Cortex of kidney (tissue), 1 donor: ENCODE measurements at places on chromosomes 13 and 19.

DNA sequence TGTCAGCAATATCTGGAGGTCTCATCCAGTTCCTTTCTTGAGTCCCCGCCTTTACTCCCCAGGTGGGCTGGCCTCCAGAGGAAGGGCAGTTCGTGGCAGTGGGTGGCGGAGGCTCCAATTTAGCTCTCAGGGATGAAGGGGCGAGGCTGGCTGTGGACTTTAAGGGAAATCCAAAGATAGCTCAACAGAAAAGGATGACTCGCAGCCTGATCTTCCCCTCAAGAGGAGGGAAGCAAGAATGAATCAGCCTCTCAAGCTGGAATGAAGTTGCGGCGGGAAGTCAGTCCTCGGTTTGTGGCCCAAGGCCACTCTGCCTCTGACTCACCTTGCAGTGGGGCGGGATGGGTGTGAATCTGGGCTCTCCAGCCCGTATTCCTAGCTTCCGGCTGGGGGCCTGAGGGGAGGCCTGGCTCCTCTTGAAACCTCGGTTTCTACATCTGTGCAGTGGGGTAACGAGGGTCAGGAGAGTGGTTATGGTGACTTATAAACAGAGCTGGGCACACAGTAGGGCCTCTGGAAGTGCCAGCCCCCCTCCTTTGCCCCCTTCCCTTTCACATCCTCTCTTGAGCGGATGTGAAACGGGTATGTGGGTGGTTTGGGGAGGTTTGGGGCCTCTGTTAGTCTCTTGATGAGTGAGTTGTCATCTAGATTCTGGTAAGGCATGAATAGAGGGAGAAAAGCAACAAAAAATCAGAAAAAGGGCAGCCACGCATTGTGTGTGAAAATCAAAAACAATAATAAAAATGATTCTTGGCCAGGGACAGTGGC, 10.5 kb upstream of the SMG9 start:
- no peak for DNase-seq

- DNase-seq, result no peak
Observed at GRCh38 chr19:4844348-4845179, 13.1 kb upstream of the TICAM1 start.

DNA sequence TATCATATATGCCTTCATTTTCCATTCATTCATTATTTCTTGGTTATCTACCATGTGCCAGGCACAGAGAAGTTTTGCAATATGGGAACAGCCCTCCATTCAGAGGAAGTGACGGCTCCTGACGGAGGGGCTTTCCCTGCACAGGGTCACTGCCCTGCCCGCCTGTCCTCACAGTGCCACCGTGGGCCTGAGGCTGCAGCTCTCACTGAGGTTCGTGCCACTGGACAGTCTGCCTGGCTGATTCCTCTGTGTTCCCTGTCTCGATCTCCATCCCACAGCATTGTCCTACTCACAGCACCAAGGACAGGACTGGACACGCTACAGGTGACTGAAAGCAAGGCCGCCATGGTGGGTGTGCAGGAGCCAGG, 92.7 kb downstream of the TSHZ3 start:
- DNase-seq, result no peak

GRCh38 chr13:112522578-112522977, 65.4 kb downstream of the TUBGCP3 start:
- DNase-seq, result no peak
